Stimulated activated CD4-positive, alpha-beta T cell treated with anti-CD3 and anti-CD28 coated beads, Interleukin-4, amount 100 ng/mL, for 48 hours (primary cell): ENCODE measurements at places on chromosomes 2 and 18.

DNA sequence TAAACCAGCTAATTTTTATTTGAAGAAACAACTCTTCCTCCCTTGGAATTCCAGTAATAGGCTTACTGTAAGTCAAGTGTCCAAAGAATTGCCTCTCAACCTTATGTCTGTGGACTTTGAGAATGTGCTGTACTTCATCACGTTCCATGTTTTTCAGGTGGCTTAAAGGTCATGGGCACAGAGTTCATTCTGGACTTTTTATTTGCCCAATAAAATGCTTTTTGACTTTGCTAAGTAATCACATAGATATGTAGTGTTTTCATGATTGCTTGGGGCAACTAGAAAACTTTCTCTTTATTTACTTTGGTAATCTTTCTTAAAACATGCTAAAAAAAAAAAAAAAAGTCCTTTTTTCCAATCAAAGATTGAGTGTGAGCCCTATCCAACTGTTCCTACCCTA is 10.4 kb upstream of the DNAH7 start:
- DNase-seq: no peak

- DNase-seq: no peak
These were observed 96.2 kb downstream of the MYO1B start for GRCh38 chr2:191341436-191341835.

DNA sequence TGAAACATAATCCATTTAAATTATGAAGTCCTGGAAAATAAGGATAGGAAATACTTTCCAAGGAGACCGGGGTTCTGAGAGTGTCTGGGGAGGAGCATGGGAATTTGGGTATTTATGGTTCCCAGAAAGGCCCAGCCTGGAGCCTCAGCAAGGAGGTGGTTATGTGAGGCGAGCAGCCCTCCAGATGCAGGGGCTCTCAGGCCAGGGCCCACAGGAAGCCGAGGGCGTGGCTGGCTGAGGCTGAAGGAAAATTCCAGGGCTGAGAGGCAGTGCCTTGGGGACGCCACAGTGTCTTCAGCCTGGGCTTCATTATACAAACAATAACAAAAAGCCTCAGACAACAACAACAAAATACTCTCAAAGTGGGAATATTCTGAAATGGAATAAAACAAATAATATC is 86.9 kb upstream of the SERPINE2 start:
- DNase-seq: no peak

GRCh38 chr2:228927028-228928010 is 343.8 kb downstream of the PID1 start:
- DNase-seq: no peak

DNA sequence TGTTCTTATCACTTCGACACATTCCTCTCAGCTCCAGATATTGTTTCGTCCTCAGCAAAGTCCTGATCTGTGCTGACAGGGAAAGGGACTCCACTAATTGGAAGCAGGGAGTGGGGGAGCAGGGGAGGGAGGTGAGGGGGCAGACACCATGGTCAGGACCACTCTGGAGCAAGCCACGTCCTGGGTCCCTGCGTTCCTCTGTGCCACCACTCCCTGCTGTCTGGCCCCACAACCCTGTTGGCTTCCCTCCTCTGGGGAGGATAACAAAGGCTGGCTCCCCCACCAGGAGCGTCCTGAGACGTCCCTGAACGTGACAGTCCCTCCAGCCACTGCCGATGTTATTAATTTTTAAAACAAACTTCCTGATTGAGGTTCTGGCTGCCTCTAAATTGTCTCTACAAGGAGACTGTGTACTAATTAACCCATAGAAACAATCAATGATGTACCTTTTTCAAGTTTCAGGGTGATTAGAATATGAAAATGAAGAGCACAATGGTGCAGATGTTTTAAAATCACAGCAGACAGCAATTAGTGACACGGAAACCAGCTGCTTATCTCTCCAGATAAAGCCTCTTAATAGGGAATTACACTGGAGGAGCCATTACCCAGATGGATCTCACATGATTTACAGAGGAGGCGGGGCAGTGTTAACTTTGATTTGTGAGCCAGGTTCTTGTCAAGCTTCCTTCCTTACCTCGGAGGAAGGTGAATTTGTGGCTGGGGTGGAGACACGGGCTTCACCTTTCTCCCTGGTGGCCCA is 257.5 kb downstream of the SETBP1 start:
- DNase-seq: no peak

DNA sequence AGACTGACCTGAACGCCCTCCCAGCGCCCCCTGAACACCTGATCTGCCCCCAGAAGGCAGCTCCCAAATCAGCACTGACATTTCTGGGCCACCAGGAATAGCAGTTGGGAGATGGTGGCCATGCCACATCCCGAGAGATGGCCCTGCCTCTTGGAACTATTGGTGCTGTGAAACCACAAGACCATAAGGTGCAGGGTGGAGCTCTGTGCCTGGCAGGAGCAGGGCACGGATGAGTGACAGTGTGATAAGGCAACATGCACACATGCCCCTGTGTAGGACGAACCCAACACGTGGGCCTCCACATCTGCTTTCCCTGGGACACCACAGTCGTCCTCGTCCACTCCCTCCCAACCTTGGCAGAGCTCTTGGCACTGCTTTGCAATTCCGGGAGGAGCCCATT is 26.9 kb downstream of the ANO7 start:
- no peak for DNase-seq

DNA sequence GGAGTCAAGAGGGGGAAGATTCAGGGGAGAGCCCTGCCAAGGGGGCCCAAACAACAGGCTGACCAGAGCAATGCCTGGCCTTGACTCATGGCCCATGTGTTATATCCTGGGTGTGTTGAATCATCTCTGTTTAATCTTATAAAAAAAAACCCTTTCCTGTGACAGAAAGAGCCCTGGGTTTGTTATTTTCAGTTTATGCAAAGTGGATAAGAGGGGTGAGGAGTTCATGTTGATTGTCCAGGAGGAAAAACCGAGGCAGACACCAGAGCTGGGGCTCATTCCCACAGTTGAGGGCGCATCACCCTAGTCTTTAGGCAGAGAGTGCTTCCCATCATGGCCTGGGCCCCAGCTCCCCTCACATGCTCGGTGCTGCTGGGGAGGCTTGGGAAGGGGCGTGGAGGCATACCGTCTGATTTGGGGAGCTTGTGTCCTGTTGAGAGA is 30.9 kb upstream of the IL37 start:
- DNase-seq: no peak

DNA sequence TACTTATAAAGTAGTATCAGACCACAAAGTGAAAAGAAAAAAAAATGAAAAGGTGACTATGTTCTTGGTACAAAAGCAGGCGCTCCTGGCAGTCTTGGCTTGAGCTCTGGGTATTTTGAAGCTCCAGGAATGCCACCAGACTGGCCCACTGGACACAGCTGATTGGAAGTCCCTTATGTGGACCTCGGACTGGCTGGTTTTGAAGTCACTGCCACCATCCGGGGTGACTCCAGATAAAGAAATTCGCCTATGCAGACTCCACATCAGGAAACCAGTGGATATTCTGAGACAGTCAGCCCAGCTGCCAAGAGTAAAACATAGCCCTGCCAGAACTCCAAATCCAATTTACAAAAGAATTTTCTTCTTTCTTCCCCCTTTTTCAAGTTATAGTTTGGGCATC is 28.0 kb downstream of the ACKR3 start:
- DNase-seq: no peak

DNA sequence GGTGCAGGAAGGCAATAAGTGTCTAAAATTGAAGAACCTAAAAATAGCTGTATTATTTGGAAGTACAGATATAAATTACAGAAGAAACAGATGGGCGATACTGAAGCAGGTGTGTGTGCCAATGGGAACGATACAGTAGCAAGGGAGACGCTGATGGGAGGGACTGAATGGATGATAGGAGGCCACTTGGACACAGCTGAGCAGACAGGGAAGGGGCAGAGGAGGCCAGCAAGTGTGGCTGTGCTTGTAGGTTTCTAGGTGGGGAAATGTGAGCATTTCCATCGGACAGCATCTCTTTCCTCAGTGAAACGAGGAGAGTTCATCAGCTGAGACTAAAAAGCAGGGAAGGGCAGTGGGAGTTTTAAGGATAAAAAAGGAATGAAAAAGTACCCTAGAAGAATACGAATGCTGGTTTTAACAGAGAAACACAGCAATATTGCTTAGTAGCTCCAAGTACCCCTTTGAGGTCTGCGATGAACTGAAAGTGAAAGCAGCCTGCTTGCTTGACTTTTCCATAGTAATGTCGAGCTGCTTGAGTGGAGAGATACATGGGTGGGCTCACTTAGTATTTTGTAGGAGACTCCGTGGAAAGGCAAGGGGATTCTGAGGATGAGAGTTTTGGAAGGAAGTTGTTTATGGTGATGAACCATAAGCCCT is 91.7 kb upstream of the EPC2 start:
- DNase-seq: no peak

DNA sequence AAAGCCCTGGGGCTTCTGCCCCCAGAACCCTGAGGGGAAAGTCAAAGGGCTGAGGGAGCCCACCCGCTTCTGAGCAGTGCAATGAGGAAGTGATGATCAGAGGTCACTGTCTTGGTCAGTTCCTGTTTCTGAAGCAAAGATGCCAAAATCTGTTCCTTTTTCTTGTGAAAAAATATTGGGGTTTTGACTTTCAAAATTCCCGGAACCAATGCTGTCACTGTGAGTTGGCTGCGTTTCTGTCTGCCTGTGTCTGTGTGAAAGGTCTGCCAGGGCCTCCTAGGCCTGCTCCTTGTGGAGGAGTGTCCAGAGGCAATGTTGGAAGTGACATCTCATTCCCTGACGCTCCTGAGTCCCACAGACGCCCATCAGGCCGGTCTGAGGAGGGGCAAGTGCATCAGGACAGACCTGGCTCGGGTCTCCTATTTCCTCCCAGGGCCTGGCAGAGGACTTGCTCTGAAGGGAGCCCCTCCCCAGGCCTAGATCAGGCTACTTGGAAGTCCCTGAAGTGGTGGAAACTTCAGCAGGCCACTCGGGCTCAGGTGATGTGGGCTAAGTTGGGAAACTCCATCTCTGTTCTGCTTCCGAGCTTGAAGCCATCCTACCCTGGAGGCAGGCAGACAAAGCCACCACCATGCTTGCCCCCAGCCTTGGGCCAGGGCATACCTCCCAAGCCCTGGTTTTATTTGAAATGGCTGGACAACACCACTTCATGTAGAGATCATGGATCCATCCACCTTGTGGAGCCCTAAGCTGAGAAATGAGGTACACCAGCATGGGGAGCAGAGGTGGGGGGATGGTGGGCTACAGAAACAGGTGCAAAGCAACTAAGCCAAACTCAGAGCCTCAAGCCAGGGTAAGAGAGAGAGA is 51.0 kb downstream of the PKDCC start:
- no peak for DNase-seq

GRCh38 chr2:207269038-207269437 is 103.3 kb upstream of the KLF7 start:
- DNase-seq: no peak

DNA sequence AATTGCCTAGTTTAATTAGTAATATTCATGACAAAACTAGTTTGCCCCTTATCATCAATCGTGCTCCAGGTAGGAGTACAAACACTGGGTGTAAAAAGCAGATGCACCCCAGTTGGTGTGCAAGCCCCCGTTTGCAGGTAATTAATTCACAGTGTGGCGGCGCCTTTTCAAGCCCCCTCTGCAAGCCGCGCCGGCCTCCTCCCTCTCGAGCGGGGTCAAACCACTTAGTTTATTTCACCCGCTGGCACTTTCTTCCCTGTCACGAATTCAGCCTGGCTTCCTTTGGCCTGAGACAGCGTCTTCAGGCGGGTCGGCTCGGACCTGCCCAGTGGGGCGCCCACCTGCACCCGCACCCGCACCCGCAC is 64.7 kb upstream of the MAPRE2 start:
- DNase-seq: no peak

- DNase-seq: no peak
These were observed 2.1 kb downstream of the PPP3R1 start for GRCh38 chr2:68250196-68250595.

- DNase-seq: no peak
These were observed 20.4 kb upstream of the ADGRF3 start for GRCh38 chr2:26366957-26367356.

DNA sequence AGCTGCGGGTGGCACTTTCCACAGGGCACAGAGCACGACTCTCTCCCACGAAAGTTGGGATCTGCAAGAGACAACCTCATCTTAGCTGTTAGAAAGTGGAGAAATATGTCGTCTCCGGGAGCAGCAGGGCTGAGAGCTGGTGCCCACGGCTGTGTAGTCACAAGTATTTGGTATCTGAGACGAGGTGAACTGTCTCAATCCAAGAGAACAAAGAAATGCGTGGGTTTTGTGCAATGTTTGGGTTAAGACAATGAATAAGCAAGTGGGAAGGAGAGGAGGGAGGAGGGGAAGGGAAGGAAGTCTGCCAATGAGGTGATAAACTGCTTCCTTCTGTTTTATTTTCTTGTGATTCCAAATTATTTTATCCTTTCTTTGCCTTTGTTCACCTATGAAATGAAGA is 18.0 kb downstream of the DYTN start:
- no peak for DNase-seq

- no peak for DNase-seq
These were observed 623.1 kb downstream of the TSN start for GRCh38 chr2:122378521-122378920.

DNA sequence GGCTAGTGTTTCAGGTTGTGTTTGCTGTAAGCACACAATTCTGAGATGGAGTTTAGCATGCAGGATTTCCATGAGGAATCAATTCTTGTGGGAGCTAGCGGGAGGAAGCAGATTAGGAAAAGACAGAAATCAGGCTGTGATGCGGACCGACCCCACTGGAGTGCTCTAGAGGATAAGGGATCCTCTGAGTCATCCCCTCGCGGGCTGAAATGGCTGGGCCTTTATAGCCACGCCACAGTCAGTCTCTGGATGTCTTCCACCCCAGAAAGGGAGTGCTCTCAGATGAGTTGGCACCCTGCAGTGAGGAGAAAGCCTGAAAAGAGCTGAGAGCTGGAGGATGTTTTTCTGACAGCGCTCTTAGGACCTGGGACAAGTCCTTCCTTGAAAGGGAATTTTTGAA is 102.4 kb downstream of the GALNT3 start:
- DNase-seq: no peak

DNA sequence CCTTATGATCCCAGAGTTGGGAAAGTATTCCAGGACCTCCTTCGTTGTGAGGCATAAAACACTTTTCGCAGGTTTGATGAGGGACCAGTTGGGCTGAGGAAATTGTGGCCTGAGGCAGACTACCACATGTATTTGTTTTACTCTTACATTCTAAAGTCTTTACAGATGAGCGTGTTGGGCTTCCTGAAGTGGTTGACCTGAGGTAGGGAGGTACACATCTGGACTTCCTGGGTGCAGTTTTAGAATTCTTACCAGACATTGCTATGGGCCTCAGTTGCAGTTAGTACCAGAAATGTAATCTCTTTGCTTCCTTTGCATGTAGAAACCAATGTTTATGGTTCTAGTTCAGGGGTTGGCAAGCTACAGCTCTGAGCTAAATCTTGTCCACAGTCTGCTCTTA is 48.7 kb downstream of the COA5 start:
- no peak for DNase-seq

- no peak for DNase-seq
These were observed 298.2 kb downstream of the EIPR1 start for GRCh38 chr2:3079466-3079865.

GRCh38 chr2:234571620-234572407 is 74.9 kb upstream of the ARL4C start:
- DNase-seq: no peak

DNA sequence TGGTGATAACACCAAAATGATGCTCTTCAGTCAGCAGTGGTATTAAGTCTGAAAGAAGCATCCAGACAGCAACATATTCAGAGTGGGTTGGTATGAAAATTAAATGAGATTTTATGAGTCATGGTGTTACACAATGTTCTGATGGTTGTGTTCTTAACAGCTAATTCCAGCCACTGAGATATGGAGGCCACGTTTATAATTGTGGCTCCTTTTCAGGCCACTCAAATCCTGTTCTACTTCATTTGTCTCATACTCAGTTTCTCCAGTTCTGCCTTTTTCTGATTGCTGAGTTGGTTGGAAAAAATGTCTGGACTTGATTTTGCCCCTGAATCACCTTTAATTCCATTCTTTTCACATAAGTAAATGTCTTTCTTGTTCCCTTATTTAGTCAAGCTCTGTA is 162.7 kb upstream of the COL3A1 start:
- DNase-seq: no peak
